Activated T-helper 2 cell treated with anti-CD3 and anti-CD28 coated beads, Interferon-gamma antibody, Interleukin-2, Interleukin-4, amounts not matched to agents 10 μg/mL and 5 μg/mL and 100 μg/mL, durations not matched to agents 14 hours and 24 hours and 36 hours (primary cell): ENCODE measurements at places on chromosomes 3 and 15.

DNA sequence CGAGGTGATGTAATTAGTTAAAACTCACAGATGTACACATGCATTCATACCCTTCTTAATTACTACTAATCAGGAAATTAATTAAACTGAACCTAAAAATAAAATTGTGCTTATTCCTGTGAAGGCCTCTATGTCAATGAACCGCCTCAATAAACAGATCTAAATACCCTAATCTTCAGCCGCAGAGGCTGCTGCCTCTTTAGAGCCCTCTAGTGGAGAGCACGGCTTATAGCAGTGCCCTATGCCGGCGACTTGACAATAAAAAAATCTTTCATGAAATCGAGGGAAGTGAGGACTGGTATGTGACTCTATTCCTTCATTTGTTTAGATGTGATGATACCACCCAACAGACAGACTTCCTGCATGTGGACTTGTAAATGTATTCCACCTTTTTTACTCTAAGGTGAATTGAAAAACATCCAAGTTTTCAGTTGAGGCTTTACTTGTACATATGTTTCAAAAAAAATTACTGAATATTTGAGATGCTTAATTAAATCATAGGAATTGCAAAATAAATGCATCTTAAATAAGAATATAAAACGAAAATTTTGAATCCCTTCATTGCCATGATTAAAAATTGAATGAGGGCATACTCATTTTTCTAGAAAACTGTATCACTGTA, 8.3 kb upstream of the EPHA3 start:
- DNase-seq = peak; percentile 9

DNA sequence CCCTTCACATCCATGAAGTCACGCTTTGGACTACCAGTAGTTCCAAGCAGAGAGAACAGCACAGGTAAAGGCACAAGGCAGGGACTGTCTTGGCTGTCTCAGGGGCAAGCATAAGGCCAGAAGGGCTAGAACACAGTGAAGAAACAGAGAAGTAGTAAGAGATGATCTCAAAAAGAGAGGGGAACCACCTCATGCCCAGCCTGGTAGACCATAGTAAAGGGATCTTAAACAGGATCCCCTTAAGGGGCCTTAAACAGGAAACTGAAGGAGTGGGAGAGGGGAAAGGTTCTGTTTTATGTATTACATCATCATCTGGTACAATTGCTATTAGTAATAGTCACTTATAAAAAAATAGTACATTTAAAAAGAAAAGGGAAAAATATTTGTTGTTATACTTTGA, 25.8 kb downstream of the P2RY1 start:
- no peak for DNase-seq

DNA sequence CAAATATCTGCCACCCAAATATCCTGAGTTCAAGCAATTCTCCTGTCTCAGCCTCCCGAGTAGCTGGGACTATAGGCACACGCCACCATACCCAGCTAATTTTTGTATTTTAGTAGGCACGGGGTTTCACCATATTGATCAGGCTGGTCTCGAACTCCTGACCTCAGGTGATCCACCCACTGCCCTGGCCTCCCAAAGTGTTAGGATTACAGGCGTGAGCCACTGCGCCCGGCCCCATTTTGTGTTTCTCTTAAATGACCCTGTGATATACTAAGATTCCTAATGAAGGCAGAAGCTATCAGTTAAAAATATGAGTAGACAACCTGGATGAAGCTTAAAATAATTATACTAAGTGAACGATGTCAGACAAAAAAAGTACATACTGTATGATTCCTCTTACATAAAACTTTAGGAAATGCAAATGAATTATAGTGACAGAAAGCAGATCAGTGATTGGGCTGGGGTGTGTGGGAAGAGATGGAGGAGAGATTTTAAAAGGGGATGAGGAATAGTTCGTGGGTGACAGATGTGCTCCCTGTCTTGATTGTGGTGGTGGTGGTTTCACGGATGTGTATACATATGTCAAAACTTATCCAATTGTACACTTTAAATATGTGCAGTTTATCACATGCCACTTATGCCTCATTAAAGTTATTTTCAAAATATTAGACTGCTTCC, 3.8 kb upstream of the KLHL40 start:
- DNase-seq = no peak

DNA sequence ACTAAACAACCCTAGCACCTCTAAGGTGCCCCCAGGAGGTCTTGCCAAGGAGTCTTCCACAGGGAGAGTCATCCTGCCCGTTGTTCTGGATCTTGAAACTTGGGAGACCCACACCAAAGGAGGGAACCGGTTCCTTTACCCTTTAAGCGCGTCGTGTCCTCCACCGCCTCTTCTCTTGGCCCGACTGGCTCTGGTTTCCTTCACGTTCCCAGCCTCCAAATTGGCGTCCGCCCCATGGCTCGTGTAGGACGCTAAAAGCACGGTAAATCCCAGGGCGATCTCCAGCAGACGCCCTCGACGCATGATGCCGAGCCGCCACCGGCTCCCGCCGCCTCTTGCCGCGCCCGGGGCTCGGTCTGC, 1.1 kb downstream of the FBN1 start:
- no peak for DNase-seq

- DNase-seq = no peak
These were observed 39.4 kb downstream of the CMC1 start for GRCh38 chr3:28280781-28281180.

DNA sequence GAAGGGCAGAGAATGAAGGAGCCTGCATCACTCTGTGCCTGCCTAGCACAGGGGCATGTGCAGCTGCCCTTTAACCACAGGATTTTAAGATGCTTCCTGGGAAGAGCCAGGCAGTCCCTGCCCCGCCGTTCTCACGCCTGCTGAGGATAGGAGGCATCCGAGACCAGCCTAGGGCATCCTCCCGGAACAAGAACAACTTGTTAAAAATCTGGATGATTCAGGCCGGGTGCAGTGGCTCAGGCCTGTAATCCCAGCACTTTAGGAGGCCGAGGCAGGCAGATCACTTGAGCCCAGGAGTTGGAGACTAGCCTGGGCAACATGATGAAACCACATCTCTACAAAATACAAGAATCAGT, 15.2 kb downstream of the NRROS start:
- DNase-seq = no peak

DNA sequence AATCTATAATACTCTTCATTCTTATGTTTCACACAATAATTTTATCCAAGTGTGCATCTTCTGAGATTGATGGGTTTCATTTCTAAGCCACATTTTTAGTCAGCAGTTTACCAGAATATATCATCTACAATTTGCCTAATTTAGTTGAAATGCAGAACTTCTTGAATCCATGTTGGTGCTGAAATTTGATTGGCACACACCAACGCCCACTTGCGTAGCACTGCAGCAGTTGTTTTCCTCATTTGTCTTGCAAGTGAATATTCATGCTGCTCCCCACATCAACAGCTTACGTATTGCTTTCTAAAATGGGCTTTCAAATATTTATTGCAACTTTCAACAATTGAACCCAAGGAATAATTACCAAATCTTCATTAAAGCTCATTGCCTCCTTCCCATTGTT, 87.8 kb upstream of the CTDSPL start:
- no peak for DNase-seq

- DNase-seq = no peak
These were observed 829 bp downstream of the DCP1A start for GRCh38 chr3:53346514-53346913.
